ENCODE measurements at places on chromosomes 7 and 10. TPM values are rescaled to one million over a fixed set of nuclear protein-coding genes. Genes with fewer than 3 reads are reported as not detected.

DNA sequence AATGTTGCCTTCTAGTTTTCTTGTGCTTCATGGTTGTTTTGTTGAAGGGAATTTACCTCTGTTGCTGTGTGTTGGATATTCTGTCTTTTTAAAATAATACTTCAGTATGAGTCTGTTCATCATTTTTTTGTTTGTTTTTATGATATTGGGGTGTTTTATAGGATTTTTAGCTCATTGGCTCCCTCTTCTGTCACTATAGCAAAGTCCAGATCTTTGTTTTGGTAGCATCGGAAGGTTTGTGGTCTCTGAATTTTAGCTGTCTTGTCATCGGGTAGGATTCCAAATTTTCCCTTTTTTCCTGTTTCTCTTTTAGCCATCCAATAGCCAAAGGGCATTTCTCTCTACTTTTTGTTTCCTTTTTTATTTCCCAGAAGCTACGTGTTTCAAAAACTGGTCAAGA, 91.4 kb downstream of the EXOC4 start:
- H3K4me1 ChIP-seq = no peaks in the 10 kb centered on the region
- no peak overlapping the region for H3K27ac ChIP-seq
- DNase-seq = no peak
- H3K27me3 ChIP-seq = no peaks in the 10 kb centered on the region
- H3K4me3 ChIP-seq = no peak overlapping the region

DNA sequence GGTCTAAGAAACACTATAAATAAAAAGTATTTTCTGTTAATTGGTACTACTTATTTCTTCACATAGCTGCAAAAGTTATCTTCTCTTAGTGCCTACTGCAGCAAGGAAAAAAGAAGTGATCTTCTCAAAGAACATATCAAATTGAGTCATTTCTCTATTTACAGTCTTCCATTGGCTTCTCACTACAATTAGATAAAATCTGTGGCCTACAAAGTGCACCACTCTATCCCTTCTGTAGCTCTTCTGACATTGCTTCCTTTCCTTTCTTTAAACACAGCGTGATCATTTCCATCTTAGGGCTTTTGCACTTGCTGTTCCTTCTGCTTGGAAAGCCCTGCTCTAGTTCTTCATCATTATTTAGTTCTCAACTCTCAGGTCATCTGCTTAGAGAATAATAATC, 44.7 kb downstream of the MXI1 start:
- H3K4me1 ChIP-seq = no peaks in the 10 kb centered on the region
- no peak for DNase-seq
- no peaks in the 10 kb centered on the region for H3K36me3 ChIP-seq
- no peaks in the 10 kb centered on the region for H3K27me3 ChIP-seq
- H3K27ac ChIP-seq = no peak overlapping the region
- H3K4me3 ChIP-seq = no peak overlapping the region

DNA sequence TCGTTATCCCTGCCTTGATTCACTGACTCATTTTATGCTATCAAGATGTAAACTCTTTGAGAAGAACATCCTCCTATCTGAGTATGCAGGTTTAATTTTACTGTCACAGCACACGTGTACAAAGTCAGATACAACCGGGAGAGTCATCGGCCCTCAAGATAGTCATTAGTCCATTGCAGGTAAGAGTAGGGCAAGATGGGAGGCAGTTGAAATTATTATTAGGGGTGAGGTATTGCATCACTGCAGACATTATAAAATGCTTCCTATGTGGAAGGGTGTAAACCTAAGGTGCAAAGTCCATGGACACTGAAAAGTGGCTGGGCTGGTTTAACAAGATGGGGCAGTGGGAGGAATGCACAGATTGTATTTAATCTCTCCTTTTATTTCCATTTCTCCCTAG, 113.7 kb downstream of the ARL4A start:
- H3K36me3 ChIP-seq = no peaks in the 10 kb centered on the region
- no peak overlapping the region for H3K27ac ChIP-seq
- H3K27me3 ChIP-seq = no peaks in the 10 kb centered on the region

ABCC2 gene
- 0.31 TPM for total RNA-seq

GRCh38 chr10:133446979-133447378, 6.8 kb upstream of the SCART1 start:
- no peak overlapping the region for H3K4me3 ChIP-seq
- H3K27me3 ChIP-seq = no peaks in the 10 kb centered on the region
- no peak overlapping the region for H3K27ac ChIP-seq
- H3K4me1 ChIP-seq = no peaks in the 10 kb centered on the region

FGL2 gene
- total RNA-seq = not detected

CYP26C1 gene
- not detected for total RNA-seq

DNA sequence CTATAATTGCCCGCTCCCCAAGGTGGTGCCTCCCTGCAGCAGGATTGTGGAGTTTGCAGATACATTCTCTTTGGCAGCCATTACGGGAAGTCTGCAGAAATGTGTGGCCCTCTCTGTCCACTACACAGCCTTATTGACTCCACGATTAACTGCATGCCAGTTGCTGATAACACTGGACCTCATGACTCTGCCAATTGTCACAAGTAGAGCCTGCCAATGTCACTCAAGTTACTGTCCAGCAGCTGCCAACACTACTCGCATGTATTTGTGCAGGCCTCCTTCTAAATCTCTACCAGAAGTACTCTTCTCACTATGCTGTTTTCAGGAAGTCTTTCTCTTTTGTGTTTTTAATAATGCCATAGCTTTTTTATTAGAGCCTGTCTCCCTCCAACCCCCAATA, 128.8 kb downstream of the PPP1R3A start:
- H3K27me3 ChIP-seq = no peaks in the 10 kb centered on the region
- no peak overlapping the region for H3K4me3 ChIP-seq
- no peak for DNase-seq
- no peaks in the 10 kb centered on the region for H3K4me1 ChIP-seq
- H3K27ac ChIP-seq = no peak overlapping the region
- no peaks in the 10 kb centered on the region for H3K36me3 ChIP-seq

DNA sequence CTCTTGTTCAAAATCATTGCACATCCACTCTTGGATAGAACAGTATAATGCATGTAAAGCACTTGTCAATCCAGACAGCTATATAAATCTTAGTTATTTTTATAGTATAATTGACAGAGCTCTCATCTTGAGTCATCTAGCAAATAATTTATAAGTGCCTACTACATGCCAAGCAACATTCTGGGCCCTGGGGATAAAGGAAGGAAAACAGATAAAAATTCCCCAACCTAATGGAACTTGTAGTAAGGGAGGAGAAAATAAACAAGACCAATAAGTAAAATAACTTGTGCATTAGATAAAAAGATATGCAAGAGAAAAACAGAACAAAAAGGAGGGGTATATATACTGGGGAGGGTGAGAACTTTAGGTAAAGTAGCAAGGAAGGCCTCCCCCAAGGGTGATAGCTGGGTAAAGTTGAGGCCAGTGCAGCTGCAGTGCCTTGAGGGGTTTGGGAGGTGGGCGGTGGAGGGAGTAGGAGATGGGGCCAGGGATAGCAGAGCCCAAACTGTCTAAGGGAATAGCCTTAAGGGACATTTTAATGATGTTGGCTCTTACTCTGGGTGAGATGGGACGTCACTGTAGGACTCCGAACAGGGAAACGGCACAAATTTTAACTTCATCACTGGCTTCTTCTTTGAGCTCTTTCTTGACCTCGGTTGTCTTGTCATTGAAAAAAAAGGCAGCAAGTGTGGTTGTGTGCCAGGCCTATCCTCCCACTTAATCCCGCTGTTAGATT, 79.3 kb upstream of the SEC61G start:
- no peak overlapping the region for H3K4me3 ChIP-seq
- no peak overlapping the region for H3K27ac ChIP-seq
- H3K36me3 ChIP-seq = no peaks in the 10 kb centered on the region
- no peaks in the 10 kb centered on the region for H3K27me3 ChIP-seq
- peaks cover 23% of the 10 kb centered on the region for H3K4me1 ChIP-seq
- no peak for DNase-seq

NUDT13 gene
- total RNA-seq = 2.2 TPM

ELN gene
- total RNA-seq = 0.75 TPM

FRG2B gene
- total RNA-seq = not detected

- H3K36me3 ChIP-seq = peaks cover 56% of the 10 kb centered on the region
- no peaks in the 10 kb centered on the region for H3K27me3 ChIP-seq
- H3K27ac ChIP-seq = no peak overlapping the region
- H3K4me1 ChIP-seq = peaks cover 30% of the 10 kb centered on the region
Measured at GRCh38 chr7:157388301-157388700, 51.5 kb downstream of the DNAJB6 start.

DNA sequence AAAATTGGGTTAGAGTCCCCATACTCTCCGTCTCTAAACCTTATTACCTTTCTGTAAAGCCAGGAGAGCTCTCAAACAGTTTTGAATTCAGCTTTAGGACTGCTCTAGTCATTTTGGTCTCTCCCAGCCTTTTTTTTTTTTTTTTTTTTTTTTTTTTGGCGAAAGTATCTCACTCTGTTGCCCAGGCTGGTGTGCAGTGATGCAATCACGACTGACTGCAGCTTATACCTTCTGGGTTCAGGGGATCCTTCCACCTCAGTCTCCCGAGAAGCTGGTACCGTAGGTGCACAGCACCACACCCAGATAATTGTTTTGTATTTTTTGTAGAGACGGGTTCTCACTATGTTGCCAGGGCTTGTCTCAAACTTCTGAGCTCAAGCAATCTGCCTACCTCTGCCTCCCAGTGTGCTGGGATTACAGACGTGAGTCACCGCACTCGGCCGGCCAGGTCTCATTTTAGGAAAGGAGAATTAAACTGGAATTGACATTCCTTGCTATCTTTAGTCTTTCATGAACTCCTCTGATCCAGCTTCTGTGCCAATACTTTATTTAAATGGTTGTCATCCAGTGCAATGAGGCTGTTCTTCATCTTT, 31.4 kb upstream of the RSU1 start:
- no peaks in the 10 kb centered on the region for H3K36me3 ChIP-seq
- peak overlapping the region; percentile 31 for H3K27ac ChIP-seq
- peaks cover 11% of the 10 kb centered on the region for H3K4me1 ChIP-seq
- H3K27me3 ChIP-seq = no peaks in the 10 kb centered on the region
- no peak overlapping the region for H3K4me3 ChIP-seq

- peaks cover 25% of the 10 kb centered on the region for H3K4me1 ChIP-seq
- H3K27ac ChIP-seq = peak overlapping the region; percentile 39
- H3K4me3 ChIP-seq = no peak overlapping the region
- no peaks in the 10 kb centered on the region for H3K36me3 ChIP-seq
Measured at GRCh38 chr7:84187813-84188510, 6.6 kb downstream of the SEMA3A start.

KCND2 gene
- 0.30 TPM for total RNA-seq

PNLIPRP2 gene
- not detected for total RNA-seq

DNA sequence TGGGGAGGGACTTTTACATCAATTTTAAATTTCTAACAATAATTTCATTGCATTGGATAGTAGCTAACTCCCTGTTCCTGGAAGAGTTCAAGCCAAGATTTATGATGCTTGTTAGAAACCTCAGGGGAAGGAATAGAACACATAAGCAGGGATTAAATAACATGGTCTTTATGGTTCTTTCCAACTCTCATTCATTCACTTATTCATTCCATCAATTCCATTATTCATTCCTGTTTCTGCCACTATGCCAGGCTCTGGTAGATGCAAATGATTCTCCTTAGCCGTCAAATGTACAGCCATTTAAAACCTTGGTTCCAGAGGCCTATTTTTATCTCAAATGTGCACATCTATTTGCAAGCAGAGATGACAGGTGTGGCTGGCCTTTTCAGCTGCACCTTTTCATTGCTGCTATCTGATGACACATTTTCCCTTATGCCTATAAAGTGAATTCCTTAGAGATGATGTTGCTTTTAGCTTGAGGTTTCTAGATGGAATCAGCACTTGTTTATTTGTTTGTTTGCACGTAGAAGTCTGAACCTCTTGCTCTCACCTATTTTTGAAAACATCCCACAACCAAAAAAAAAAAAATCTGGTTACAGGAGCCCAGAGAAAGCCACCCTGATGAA, 205.7 kb upstream of the IGFBP3 start:
- no peaks in the 10 kb centered on the region for H3K27me3 ChIP-seq
- H3K36me3 ChIP-seq = no peaks in the 10 kb centered on the region
- no peaks in the 10 kb centered on the region for H3K4me1 ChIP-seq
- no peak overlapping the region for H3K4me3 ChIP-seq
- no peak overlapping the region for H3K27ac ChIP-seq

DOCK1 gene
- total RNA-seq = 45.0 TPM

- H3K4me1 ChIP-seq = no peaks in the 10 kb centered on the region
- H3K27ac ChIP-seq = no peak overlapping the region
- no peak overlapping the region for H3K4me3 ChIP-seq
- no peaks in the 10 kb centered on the region for H3K36me3 ChIP-seq
- no peaks in the 10 kb centered on the region for H3K27me3 ChIP-seq
- no peak for DNase-seq
Measured at GRCh38 chr10:96706331-96706853, 13.9 kb downstream of the PIK3AP1 start.

GRCh38 chr7:130966246-130967009, 232.4 kb upstream of the KLF14 start:
- H3K27me3 ChIP-seq = no peaks in the 10 kb centered on the region
- peaks cover 22% of the 10 kb centered on the region for H3K4me1 ChIP-seq
- no peaks in the 10 kb centered on the region for H3K36me3 ChIP-seq
- DNase-seq = peak; percentile 91
- H3K4me3 ChIP-seq = no peak overlapping the region
- peak overlapping the region; percentile 1 for H3K27ac ChIP-seq

CYP2C8 gene
- 0.34 TPM for total RNA-seq

DNA sequence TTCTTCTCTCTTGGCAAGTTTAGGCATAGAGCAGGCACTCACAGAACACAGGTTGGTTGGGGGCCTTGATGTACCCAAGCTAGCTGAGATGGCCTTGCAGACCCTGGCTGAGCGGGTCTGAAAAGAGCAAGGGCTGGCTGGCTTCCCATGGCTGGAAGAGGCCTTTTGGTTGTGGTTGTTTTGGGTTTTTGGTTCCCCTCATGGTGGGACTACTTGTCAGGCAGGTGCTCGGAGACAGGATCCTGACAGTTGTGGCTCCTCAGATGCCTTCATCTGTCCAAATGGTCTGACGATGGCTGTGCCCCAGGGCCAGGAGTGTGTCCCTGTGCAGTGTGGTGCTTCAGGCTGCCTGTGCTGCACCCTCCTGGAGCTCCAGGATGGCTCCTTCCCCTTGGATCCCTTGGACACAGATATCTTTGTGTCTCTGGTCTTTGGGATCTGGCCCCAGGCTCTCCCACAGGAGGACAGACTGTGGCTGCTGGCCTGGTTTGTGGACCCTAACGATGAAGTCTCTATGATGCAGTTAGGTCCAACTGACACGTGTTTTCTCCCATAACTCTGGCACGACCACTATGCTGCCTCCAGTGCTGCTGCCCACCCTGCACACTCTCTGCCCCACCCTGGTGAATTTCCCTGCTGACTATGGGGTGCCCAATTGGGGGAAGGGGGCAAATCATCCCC, 321.5 kb upstream of the ZNF32 start:
- no peaks in the 10 kb centered on the region for H3K36me3 ChIP-seq
- no peak for DNase-seq
- H3K4me3 ChIP-seq = no peak overlapping the region

- H3K36me3 ChIP-seq = peaks cover 37% of the 10 kb centered on the region
- H3K4me3 ChIP-seq = no peak overlapping the region
Measured at GRCh38 chr10:3125527-3126170, 46.9 kb downstream of the PITRM1 start.

- peaks cover 3% of the 10 kb centered on the region for H3K27me3 ChIP-seq
- H3K27ac ChIP-seq = peak overlapping the region; percentile 53
- no peak for DNase-seq
- H3K4me1 ChIP-seq = peaks cover 43% of the 10 kb centered on the region
Measured at GRCh38 chr10:29255104-29255503, 33.8 kb upstream of the LYZL1 start.

GRCh38 chr7:91043186-91043585, 221.0 kb upstream of the FZD1 start:
- H3K4me3 ChIP-seq = no peak overlapping the region
- H3K27me3 ChIP-seq = no peaks in the 10 kb centered on the region
- no peak overlapping the region for H3K27ac ChIP-seq
- DNase-seq = no peak

- H3K27me3 ChIP-seq = no peaks in the 10 kb centered on the region
- no peak for DNase-seq
- no peak overlapping the region for H3K27ac ChIP-seq
- H3K4me1 ChIP-seq = no peaks in the 10 kb centered on the region
- no peak overlapping the region for H3K4me3 ChIP-seq
Measured at GRCh38 chr7:95569720-95570119, 26.6 kb downstream of the PDK4 start.

Measured in astrocyte (in vitro differentiated cells and primary cell).